Left ventricle myocardium superior (tissue), 1 donor: ENCODE measurements at places on chromosomes 7 and 10. TPM values are rescaled to one million over a fixed set of nuclear protein-coding genes. Genes with fewer than 3 reads are reported as not detected.

Gene MACC1
- total RNA-seq, result 0.05 TPM

Gene WNT2
- 0.57 TPM for total RNA-seq

Gene ASAH2
- total RNA-seq, result 0.32 TPM

Gene VTI1A
- 22.9 TPM for total RNA-seq

Gene GFRA1
- 6.7 TPM for total RNA-seq

Gene SAP25
- total RNA-seq, result 0.77 TPM
